ENCODE measurements at places on chromosomes 3 and 15. TPM values are rescaled to one million over a fixed set of nuclear protein-coding genes. Genes with fewer than 3 reads are reported as not detected.

TGM4 gene
- total RNA-seq = not detected

DNASE1L3 gene
- total RNA-seq = 1.5 TPM

TP63 gene
- total RNA-seq = 0.24 TPM

DNA sequence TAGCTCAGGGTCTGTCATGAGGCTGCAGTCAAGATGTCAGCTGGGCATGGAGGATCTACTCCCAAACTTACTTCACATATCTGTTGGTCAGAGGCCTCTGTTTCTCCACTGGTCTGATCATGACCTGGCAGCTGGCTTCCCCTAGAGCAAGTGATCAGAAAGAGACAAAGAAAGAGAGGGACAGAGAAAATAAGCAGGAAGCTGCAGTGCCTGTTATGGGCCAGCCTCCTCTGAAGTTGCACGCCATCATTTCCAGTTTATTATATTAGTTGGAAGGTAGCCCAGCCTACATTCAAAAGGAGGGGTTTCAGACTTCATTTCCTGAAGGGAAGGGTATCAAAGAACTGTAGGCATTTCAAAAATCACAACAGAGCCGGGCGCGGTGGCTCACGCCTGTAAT is 5.0 kb upstream of the RPP25 start:
- DNase-seq = no peak

GRCh38 chr3:178306432-178307115 is 229.7 kb upstream of the KCNMB2 start:
- no peak for DNase-seq

- DNase-seq = peak; percentile 76
These were observed at the start of gene THRB for GRCh38 chr3:24494618-24495325. TSS of gene THRB (minus strand) at chr3:24494850.

DNA sequence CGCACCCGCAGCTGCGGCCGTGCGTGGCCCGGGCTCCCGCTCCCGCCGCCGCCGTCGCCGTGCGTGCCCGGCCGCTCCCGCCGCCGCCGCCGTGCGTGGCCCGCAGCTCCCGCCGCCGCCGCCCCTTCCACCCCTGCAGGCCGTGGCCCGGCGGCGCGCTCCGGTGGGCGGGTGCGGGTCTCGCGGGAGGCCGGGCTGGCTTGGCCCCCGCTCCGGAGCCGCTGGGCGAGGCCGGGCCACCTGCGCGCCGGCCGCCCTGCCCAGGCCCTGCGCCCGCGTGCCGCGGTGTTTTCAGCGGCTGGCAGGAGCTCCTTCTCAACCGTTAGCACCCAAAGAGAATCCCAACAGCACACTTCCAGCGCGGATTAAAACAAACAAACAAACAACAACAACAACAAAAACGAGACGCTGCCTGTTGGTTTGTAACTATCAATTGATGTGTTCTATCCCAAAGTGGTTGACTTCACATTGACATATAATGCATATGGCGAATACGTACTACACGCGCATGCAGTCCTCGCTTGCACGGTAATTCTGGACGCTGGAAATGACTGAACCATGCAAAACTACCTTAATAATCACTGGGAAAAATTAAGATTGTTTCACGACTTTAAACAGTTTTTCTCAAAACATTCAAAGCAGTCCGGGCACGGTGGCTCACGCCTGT is 113.7 kb upstream of the GOLGA8J start:
- no peak for DNase-seq

GRCh38 chr15:84821501-84822021 is 4.4 kb downstream of the ALPK3 start:
- DNase-seq = no peak

- DNase-seq = no peak
These were observed 347.9 kb downstream of the MCTP2 start for GRCh38 chr15:94579286-94579685.

DNA sequence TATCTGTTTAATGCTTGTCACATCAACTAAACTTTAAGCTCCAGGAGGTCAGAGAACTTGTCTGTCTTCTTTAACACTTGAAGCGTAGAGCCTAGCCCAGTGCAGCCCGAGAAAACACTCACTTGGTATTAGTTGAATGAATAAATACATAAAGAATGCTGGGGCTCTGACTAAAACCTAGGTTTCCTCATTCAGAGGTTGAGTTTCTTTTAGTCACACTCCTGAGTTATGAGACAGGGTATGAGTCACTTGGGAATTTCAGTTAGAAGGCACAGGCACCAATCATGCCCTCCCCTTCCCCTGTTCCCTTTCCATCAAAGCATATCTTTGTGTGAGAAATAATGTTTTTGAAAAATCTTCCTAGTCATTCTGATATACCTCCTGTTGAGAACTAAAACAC is 589.8 kb upstream of the DPPA4 start:
- no peak for DNase-seq
